T-cell (primary cell): ENCODE measurements at places on chromosomes 16 and 17. TPM values are rescaled to one million over a fixed set of nuclear protein-coding genes. Genes with fewer than 3 reads are reported as not detected.
A peak's percentile ranks its signal among the peaks of the same experiment; 100 is the strongest.

KRT32 gene
- total RNA-seq = not detected

ZNF469 gene
- total RNA-seq = 1.8 TPM

CCDC200 gene
- total RNA-seq = not detected

ATP1B2 gene
- total RNA-seq = 0.44 TPM

KRT38 gene
- not detected for total RNA-seq

CCL8 gene
- not detected for total RNA-seq

C16orf92 gene
- total RNA-seq = not detected

DNA sequence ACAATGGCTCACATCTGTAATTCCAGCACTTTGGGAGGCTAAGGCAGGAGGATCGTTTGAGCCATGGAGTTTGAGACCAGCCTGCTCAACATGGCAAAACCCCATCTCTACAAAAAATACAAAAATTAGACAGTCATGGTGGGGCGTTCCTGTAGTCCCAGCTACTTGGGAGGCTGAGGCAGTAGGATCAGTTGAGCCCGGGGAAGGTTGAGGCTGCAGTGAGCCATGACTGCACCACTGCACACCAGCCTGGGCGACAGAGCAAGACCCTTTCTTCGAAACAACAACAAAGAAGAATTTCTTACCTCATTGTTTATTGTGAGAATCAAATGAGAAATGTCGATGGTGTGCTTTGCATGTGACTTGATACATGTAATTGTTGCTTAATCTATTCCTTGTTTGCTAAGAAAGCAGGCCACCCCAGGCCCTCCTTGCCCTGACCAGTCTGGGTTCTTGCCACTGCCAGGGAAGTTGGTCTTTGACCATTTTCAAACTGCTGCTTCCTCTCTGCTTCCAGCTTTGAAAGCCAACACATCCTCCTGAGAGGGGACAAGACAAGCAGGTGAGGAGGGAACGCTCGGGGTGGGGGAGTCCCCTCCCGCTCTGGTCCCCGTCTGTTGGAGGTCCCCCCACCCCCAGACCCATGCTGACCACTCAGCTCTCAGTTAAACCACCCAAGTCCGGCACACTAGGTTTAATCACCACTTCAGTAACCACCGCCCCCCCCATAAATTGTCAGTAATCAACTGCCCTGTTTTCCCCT, 47.3 kb upstream of the CPNE2 start:
- DNase-seq = no peak

- no peak for DNase-seq
Measured at GRCh38 chr16:85990861-85991301, 91.9 kb downstream of the IRF8 start.

DNA sequence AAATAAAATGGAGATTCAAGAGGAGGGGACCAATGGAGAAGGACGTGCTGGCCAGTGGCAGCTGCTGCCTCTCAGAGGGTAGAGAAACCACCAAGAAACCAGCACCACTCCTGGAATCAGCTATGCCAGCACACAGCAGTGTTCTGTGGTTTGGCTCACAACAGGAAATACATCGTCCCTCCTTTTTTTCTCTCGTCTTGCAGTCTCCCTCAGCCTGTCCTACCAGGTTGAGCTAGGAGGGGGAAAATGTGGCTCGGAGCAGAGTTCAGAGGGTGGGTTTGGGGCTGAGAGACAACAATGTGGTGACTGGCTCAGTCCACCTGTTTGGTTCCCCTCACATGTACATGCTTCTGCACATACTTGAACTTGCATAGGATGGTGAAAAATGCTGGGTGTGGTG, 19.9 kb upstream of the SLC16A5 start:
- DNase-seq = peak; percentile 26

DNA sequence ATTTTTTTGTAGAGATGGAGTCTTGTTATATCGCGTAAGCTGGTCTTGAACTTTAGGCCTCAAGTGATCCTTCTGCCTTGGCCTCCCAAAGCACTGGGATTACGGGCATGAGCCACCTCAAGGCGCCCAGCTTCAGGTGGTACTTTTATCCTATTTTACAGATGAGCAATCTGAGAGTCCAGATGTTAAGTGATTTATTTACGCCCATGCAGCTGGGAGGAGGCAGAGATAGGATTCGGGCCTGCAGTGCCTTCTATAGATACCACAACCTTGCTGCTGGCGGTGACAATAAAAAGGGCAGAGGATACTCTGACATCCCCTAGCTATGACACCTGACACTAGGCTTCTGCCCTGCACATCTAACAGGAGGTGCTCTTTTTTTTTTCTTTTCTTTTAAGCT, 4.3 kb upstream of the KRT12 start:
- no peak for DNase-seq

GRCh38 chr17:1469231-1469852, 13.3 kb upstream of the CRK start:
- no peak for DNase-seq

GRCh38 chr17:4109449-4109848, 33.4 kb downstream of the ZZEF1 start:
- no peak for DNase-seq

DNA sequence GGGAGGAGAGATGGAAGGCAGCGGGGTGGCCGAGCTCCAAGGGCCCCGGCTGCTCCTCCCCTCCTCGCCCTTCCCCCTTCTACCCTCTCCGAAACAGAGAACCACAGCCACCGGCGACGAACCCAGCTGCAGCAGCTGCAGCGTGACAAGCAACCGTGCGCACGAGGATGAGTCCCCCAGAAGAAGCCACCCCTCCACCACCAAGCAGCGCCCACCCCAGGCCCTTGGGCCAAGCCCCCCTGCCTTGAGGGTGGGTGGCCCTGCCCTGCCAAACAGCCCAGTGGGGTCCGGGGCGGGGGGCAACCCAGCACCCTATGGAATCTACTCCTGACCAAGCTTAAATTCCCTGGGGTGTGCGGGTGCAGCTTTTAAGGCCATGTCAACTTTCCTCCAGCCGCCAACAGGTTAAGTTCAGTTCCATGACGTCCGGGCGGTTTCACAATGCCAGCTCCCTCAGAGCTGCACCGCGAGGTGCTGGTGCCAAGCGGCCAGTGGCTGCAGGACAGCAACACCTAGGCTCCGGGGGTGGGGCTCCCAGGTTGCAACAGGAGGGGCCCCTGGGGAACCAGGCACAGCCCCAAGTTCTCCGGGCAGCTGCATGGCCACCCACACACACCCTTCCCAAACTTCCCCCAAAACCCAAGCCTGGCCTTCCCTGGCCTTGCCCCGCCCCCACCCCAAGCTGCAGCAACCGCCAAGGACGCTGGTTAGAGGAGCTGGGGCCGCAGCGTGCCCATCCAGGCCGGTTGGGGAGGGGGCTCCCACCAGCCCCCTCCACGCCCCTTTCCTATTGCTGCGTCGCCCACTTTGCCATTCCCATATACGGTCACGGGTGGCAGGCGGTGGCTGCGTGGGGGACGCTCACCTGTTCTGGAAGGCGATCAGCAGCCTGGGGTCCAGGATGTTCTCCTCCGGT, 2.0 kb downstream of the CBX4 start:
- peak; percentile 30 for DNase-seq

- DNase-seq = no peak
Measured at GRCh38 chr16:4105848-4106247, 10.4 kb downstream of the ADCY9 start.

DNA sequence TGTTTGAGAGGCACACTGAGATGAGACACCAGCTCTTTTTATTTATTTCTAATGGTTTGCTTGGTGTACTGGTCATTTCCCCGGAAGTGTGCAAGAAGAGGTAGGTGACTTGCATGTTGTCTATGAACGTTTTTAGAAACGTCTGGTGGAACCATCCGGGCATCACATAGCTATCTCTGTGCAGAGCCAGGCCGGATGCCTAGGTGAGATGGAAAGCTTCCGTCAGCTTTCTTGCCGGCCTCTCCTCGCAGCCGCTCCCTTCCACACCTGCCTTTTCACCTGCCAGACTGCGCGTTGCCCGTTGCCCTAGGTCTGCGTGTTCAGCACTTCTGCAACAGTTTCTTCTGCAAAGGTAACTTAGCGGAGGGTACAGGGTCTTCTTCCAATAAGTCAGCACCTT, 416.0 kb downstream of the WWOX start:
- no peak for DNase-seq

DNA sequence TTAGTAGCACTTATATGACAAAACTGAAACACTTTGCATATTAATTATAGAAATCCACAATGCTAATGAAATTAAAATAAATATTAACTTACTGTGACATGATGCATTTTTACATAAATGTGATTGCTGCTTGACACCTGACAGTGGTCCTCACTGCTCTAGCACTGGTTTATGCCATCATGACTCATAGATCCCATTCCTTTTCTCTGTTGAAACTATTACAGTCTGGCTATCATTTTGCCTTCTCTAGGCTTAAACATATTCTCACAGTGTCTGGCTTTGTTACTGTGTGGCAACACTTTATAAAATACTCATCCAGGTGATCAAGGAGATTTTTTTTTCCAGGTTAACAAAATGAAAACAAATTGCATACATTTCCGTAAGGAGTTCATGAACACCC, 108.0 kb downstream of the MRTFB start:
- DNase-seq = no peak

DNA sequence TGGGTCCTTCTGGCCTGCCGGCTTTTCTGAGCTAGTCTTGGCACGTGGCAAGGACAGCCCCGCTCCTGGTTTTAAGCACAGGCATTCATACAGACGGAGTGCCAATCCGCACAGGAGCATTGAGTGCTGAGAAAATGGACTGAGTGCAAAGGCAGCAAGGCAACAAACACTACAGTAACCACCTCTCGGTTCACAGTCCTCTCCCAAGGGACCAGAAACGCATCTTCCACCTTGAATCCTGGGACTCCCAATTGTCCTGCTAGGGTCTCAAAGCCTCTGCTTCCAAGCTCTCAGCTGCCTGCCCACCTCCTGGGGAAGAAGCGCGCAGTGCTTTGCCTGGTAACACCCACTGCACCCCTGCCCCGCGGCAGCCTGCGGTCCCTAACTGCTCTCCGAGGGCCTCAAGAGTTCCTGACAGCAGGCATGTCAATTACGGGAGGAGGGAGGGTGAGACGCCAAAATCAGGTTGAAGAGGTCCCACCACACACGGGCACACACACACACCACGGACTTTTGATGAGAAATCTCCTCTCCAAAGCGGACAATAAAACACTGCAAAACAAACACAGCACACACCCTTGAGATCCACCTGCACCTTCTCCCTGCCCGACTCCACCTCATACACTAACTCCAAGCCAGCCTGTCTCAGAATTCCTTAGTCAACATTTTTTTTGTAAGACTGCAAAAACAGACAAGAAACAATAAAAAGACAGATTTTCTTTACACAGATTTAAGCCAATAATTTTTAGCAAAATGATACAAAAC, 15.0 kb downstream of the SLC16A3 start:
- no peak for DNase-seq

GRCh38 chr16:28285649-28286048, 6.7 kb upstream of the SBK1 start:
- DNase-seq = no peak

GRCh38 chr17:62821189-62822079, 13.3 kb upstream of the MARCHF10 start:
- no peak for DNase-seq

DNA sequence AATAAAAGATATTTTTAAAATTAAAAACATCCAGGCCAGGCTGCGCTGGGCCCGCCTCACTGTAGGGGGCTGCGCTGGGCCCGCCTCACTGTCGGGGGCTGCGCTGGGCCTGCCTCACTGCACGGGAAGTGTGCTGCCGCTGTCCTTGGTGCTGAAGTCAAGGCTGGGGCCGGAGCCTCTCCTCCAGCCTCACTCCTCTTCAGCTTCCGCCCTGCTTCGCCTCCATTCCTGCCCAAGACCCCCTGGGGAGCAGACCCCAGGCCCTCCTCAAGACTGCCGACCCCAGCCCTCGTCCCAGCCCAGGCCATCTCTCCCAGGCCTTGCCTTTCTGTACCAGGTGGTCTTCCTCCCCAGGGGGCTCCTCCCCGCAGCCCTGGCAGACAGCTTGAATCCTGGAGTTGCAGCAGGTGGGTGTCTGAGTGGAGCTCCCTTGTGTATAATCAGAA, 26.2 kb downstream of the ENDOV start:
- no peak for DNase-seq

DNA sequence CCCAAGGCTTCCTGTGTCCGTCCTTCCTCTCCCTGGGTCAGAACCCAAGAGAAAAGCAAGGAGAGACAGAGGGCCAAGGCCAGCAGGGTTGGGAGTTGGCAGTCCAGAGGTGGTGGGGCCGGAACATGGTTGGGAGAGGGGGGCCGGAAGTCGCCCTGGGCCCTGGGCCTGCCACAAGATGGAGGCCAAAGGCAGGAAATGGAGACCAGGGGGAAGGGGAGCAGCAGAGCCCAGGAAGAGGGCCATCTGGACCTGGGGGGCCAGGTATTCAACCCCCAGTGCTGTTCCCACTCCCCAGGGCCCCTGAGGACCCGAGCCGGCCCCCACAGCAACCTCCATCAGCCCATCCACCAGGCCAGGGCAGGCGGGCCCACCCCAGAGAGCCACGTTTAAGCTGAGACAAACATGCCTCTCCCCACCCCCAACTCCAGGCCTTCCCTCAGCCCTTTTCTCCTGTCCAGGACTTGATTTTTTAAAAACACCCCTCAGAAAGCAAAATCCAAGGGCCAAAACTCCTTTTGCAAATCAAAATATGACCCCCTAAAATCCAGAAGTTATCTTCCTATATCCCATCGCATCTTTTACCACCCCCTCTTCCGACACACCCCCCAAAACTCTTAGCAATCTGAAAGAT, 4.4 kb upstream of the BCL6B start:
- no peak for DNase-seq

DNA sequence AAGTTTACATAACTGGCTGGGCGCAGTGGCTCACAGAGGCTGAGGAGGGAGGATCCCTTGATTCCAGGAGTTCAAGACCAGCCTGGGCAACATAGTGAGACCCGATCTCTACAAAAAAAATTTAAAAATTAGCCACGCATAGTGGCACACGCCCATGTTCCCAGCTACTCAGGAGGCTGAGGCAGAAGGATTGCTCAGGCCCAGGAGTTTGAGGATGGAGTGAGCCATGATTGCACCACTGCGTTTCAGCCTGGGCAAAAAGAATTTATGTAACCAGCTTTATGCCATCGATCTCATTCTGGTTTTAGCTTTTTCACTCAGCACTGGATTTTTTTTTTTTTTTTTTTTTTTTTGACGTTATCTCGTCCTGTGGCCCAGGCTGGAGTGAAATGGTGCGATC, 9.1 kb upstream of the CD300E start:
- DNase-seq = no peak

DNA sequence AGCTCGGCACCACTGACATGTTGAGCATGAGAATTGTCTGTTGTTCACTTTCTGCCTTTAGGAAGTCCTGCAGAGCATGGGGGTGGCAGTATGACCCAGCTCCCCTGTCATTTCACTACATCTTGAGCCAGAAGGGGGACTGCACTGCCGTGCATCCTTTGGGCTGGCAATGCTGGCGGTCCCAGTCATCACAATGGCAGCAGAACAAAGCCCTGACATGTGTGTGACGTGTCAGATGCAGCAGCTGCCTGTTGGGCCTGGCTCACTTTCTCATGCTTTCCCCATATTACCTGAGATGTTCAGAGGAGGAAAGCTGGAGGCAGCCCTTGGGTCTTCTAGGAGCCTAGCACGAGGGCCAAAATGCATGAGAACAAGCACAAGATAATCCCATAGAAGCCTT, 6.3 kb upstream of the ABAT start:
- no peak for DNase-seq

GRCh38 chr16:68362262-68362913, 51.6 kb downstream of the PRMT7 start:
- no peak for DNase-seq

- DNase-seq = no peak
Measured at GRCh38 chr16:88613293-88613692, 25.1 kb upstream of the IL17C start.
